ENCODE measurements at places on chromosomes 7 and 10.

DNA sequence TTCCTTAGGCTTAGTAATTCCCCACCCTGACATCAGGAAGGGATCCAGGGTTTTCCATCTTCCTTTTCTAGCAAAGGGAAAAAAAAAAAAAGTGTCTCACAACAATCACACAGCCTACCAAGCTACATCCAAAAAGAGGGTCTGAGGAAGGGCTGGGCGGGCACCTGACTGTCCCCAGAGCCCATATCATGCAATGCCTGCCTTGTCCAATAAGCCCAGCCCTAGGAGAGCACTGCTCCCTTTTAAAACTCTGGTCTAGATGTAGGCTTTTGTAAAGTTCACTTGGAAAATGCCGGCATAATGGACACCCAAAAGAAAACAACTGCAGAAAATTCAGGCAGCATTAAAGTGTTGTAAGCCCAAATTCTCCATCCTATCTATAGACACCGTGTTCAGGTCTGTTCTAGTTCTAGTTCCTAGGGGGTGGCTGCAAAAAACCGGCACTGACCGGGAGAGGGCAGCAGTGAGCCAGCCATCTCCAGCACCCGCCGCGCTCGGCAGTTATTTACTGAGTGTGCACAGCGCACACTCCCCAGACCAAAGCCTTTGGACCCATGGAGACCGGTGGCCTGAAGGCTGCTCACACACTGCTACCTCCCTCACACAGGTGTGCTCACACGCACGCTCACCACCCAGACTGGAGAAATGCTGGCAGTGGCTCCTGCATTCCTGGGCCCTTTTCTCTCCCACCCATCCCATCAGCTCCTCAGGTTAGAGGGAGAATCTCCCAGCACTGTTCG, 48.7 kb downstream of the PODXL start:
- DNase-seq: peak; percentile 74

GRCh38 chr10:58674251-58674650, 161.6 kb downstream of the BICC1 start:
- peak; percentile 15 for DNase-seq

DNA sequence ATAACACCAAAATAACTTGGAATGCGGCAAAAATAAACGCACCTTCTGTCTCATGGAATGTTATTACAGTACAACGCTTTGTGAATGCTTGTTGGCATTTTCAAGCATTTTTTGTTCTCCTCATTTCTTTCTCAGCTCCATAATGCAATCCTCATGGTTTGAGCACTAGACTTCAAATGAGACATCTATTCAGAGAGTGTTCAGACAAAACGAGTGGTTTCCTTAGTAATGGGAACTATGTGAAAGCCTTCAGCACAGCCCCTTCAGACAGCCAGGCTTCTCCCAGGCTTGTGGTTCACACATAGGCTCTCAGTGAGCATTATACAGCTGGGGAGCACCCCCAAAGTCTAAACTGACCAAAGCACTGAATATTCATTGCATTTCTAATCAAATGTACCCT, 8.6 kb upstream of the LRRN3 start:
- DNase-seq: peak; percentile 42

GRCh38 chr7:36969376-36969775, 245.1 kb upstream of the AOAH start:
- DNase-seq: no peak

DNA sequence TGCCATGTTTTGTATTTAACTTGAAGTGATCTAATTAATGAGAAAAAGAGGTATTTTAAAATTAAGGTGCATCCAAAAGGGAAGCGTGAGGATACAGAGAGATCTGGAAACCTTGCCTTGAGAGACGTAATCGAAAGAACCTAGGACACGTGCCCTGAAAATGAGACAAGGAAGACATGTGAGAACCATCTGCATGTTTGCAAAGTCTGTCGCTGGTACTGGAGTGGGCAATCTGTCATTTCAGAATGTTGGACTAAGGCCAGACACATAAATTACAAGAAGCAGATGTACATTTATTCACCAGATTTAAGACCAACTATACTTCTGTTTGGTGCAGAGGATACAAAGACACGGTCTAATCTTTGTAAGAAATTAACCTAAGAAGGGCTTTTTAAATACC, 9.2 kb downstream of the AGR2 start:
- no peak for DNase-seq

DNA sequence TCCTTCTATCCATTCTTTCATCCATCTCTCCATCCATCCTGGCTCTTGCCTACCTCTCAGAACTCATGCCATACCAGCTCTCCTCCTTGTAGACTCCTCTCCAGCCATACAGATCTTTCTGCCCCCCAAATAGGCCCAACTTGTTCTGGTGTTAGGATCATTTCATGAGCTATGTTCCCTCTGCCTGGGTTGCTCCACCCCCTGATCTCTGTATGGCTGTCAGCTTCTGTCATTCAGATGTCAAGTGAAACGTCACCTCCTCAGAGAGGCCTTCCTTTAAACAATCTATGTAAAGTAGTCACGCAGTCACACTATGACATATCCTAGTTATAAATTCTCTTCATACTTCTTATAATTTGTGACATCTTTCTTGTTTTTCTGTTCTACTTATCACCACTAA, 42.3 kb upstream of the PNLIPRP3 start:
- DNase-seq: no peak

- DNase-seq: peak; percentile 74
These were observed 6.2 kb upstream of the TMEM243 start for GRCh38 chr7:87225696-87226095.

- DNase-seq: no peak
These were observed 86.7 kb downstream of the PRKAG2 start for GRCh38 chr7:151790095-151790829.

GRCh38 chr10:55929291-55929690, 431.8 kb downstream of the ZWINT start:
- DNase-seq: no peak

GRCh38 chr7:112147793-112148361, 58.3 kb downstream of the DOCK4 start:
- no peak for DNase-seq
